H1 (cell line): ENCODE measurements at places on chromosomes 1 and 21. TPM values are rescaled to one million over a fixed set of nuclear protein-coding genes. Genes with fewer than 3 reads are reported as not detected.

The HNRNPR gene
- 203 and 214 TPM in 2 replicates for total RNA-seq

The GON4L gene
- 52.1 and 52.9 TPM in 2 replicates for total RNA-seq

DNA sequence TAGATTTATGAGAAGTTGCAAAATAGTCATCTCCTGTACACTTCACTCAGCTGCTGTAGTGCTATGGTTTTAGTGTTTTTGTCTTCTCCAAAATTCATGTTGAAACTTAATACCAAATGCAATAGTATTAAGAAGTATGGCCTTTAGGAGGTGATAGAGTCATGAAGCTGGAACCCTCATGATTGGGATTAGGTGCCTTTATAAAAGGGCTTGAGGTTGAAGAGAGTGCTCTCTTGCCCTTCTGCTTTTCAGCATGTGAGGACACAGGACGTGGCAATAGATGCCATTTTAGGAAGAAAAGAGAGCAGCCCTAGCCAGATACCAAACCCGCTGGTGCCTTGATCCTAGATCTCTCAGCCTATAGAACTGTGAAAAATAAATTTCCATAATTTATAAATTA, 87.6 kb downstream of the CTH start:
- H3K36me3 ChIP-seq, result no peaks in the 10 kb centered on the region
- no peak overlapping the region for H3K4me3 ChIP-seq
- H3K27ac ChIP-seq, result no peak overlapping the region

DNA sequence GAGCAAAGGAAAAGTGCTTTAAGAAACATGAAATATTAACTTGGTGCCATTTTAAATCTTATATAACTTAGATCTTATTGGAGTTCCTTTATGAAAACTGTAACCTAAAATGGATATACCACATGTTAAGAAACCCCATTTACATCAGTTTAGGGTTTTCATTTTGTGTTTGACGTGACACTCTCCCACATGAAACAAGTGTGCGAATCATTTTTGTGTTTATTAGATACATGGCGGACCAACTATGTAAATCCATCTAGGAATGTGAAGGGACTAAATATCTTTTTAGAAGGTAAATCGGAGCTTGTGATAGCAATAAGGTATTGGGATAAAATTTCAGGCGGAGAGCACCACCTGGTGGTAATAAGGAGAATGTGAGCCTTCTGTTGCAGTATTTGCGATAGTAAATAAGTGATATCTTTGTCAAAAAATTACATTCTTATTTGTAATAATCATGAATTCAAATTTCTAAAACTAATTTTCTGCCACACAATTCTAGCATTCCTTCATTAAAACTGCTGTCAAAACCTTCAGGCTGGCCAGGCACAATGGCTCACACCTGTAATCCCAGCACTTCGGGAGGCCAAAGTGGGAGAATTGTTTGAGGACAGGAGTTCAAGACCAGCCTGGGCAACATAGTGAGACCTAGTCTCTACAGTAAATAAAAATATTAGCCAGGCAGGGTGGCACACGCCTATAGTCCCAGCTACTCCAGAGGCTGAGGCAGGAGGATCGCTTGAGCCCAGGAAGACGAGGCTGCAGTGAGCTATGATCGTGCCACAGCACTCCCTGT, 31.3 kb downstream of the SMAP2 start:
- no peak for DNase-seq
- no peak overlapping the region for H3K4me3 ChIP-seq
- peaks cover 6% of the 10 kb centered on the region; the same call in 1 of the 2 replicates for H3K4me1 ChIP-seq
- no peak overlapping the region for H3K27ac ChIP-seq
- H3K36me3 ChIP-seq, result no peaks in the 10 kb centered on the region
- H3K27me3 ChIP-seq, result no peaks in the 10 kb centered on the region

- H3K4me3 ChIP-seq, result no peak overlapping the region
- H3K27ac ChIP-seq, result no peak overlapping the region
- no peak for DNase-seq
- H3K36me3 ChIP-seq, result no peaks in the 10 kb centered on the region
- peaks cover 5% of the 10 kb centered on the region for H3K27me3 ChIP-seq
Measured at GRCh38 chr21:15001857-15002606, 62.8 kb downstream of the NRIP1 start.
